GM23338 (cell line): ENCODE measurements at places on chromosomes 2 and 18. TPM values are rescaled to one million over a fixed set of nuclear protein-coding genes. Genes with fewer than 3 reads are reported as not detected.

PIEZO2 gene
- total RNA-seq = 8.2 and 15.0 TPM in 2 replicates

- no peak for DNase-seq
Measured at GRCh38 chr2:120972286-120972685, 236.6 kb downstream of the GLI2 start.

GRCh38 chr2:232721882-232722281 lies 24.8 kb downstream of the GIGYF2 start:
- no peak for DNase-seq

MC2R gene
- total RNA-seq = not detected in 2 replicates

DNA sequence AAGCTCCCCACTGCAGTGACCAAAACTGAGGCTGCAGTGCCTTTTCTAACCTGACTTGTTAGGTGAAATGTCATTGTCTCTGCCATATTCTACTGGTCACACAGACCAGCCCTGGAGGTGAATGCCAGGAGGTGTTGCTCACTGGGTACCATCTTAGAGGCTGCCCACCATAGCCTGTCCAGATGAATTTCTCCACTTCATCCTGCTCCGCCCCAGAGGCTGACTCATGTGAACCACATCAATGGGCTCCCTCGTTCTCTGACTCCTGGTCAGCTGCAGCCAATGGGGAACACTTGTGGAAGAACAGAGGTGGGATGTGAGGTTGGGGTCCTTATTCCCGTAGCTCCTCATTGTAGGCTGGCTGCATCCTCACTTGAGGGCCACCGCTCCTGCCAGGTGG lies 3.4 kb upstream of the NARS1 start:
- DNase-seq = no peak

DNA sequence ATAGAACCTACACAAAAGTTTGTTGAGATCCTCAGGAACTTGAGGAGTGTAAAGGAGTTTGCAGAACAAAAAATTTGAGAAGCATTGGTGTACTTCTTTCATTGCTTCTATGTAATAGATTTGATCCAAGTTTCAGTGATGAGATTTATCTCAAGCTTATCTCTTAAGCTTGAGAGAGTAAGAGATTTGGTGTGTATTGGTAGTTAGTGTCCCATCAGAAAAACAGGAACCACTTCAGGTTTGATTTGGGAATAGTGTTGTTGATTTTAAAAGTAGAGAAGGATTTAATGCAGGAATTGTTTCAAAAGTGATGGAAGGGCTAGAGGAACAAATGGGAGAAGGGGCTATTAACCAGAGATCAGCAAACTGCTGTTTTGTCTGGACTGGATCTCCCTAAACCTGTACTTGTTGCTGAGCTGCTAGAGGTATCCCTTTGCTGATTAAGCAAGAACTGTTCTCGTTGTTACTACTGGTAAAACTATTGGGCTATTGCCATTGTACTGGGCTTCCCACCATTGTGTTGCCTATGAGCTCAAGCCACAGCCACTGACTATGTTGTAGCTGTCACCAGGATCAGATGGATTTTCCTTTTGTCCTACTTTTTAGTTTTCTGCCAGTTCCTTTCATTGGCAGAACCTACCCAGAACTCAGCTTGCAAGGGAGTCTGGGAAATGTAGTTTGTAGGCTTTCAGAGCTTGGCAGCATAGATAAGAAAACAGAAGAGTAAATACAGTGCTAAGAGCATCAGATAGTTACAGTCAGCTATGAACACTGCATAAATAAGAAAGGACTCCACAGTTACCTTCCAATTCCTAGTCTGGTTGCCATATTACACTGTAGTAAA lies 39.3 kb downstream of the RAB10 start:
- DNase-seq = peak; percentile 60

POTEJ gene
- 0.63 TPM in 1 of 2 replicates, not detected in the other for total RNA-seq

KATNAL2 gene
- 7.7 and 11.8 TPM in 2 replicates for total RNA-seq

COL3A1 gene
- 0.17 TPM in 1 of 2 replicates, not detected in the other for total RNA-seq

GRCh38 chr2:121316986-121317385 lies 32.0 kb upstream of the TFCP2L1 start:
- DNase-seq = no peak

DNA sequence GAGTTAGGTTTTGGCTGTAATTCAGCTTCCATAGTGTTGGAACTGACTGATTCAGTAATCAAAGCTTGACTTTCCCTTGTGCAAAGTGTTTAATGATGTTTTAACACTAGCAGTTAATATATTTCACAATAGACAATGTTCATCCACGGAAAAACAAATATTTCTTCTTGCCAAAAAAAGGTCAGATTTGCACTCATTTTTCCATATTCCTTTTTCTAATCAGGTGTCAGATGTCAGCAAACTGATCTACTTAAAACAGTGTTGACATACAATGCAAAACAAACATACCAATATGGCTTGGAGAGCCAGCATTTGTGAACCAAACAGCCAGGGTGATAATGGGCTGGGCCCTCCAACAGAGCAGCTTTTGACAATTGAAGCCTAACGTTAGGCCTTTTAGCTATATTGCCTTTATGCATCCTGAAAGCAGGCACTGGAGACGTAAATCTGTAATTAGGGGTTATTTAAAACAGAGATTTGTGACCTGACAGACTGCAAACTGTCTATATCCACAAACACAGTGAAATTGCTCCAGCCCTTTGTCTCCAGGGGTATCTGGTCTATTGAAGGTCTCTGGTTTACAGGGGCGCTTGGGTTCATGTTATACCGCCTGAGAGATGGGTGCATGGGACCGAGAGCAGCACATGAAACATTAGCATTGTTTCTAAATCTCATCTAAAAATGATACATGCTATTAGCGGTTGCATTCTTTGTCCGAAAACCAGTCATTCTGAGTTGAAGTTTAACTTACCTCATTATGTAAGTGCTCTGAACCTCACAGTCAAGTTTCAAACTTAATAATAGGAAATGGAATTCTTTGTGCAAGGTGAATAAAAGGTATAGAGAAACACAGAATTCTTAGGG lies 7.1 kb upstream of the CDCA7 start:
- DNase-seq = no peak

DNA sequence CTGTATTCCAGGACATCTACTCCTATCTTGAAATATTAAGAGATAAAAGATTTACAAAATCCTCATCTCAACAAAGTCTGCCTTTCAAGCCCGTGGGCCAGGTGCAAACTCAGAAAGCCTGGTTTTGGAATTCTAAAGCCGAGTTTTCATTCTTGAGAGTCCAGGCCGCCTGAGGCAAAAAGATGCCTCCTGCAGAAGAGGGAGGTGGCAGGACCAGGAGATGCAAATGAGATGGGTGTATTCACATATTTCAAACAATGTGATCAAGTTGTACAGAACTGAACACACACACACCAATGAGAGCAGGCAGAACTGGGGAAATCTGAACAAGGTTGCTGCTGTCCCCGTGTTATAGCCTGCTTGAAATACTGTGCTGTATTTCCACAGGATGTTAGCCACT lies 7.7 kb upstream of the HS6ST1 start:
- DNase-seq = no peak

DNA sequence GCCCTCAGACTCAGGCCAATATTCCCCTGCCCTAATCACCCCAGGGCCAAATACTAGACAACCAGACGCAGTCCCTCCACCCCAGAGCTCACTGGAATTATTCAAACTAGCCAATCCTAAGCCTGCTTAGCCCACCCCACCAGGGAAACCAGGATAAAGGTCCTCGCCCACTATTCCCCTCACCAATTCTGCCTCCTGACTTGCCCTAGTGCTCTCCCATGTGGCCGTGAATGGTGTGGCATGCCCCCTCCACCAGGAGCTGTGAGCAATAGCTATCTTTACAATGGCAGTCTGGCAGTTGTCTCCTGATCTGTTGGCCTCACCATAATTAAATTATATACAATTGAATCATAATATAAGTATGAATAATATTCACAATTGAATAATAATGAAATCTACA lies 42.3 kb downstream of the FAM124B start:
- DNase-seq = peak; percentile 75

- DNase-seq = peak; percentile 61
Measured at GRCh38 chr2:113818382-113818951, 62.0 kb upstream of the SLC35F5 start.

STARD6 gene
- total RNA-seq = not detected in 2 replicates

DNA sequence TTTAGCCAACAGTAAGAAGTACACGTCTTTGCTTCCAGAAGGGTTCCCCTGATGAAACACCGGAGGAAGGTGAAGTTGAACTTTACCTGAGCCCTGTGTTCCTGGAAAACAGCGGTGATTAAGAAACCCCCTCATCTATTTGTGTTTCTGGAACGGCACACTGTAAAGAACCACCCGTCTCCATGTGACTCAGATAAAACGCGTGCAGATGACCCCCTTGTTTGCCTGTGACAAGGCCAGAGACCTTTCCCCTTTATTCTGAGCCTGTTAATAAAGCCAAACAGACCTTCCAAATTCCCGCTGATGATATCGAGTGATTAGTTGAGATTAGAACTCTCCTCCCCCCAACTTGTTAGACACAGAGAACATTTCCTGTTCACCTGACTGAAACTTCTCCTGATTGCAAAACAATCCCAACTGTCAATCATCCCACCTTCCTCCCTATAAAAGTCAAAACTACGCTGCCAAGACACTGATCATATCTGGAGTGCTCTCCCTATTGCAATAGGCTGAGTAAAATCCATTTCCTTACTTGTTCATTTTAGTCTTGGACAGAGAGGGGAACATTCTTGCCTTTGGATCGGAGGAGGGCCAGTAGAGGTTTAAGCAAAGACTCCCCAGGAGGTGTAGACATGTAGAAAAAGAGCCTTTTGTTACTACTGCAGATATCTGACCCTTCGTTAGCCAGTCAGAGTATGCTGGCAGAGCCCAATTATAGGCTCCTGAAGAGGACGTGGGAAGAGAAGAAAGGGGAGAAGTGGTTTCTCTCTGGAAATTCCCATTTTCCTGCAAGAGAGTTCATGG lies 914 bp upstream of the IWS1 start:
- peak; percentile 24 for DNase-seq

NLRC4 gene
- not detected in 2 replicates for total RNA-seq

NFU1 gene
- total RNA-seq = 27.5 and 39.9 TPM in 2 replicates

NRP2 gene
- 17.4 and 22.0 TPM in 2 replicates for total RNA-seq

ELOA2 gene
- total RNA-seq = not detected in 2 replicates
